NCI-H460 (cell line): ENCODE measurements at places on chromosomes 2 and 18.
A peak's percentile ranks its signal among the peaks of the same experiment; 100 is the strongest.

- no peak for DNase-seq
Measured at GRCh38 chr2:144071461-144071860, 448.5 kb downstream of the ZEB2 start.

DNA sequence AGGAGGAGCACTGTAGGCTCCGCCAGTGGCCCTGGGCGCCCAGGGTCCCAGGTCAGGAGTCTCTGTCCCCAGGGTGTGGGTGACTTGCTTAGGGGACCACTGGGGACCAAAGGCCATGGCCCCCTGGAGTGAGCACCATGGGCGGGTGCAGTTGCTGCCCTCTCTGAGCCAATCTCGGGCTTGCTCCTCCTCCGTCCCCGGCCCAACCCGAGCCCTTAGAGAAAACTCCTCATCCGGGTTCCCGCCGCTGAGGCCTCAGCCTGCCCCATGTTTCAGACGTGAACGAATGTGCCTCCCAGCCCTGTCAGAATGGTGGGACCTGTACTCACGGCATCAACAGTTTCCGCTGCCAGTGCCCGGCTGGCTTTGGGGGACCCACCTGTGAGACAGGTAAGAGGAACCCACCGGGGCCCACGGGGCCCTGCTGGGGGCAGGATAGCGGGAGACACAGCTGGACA is 38.6 kb downstream of the SNED1 start:
- no peak for DNase-seq

DNA sequence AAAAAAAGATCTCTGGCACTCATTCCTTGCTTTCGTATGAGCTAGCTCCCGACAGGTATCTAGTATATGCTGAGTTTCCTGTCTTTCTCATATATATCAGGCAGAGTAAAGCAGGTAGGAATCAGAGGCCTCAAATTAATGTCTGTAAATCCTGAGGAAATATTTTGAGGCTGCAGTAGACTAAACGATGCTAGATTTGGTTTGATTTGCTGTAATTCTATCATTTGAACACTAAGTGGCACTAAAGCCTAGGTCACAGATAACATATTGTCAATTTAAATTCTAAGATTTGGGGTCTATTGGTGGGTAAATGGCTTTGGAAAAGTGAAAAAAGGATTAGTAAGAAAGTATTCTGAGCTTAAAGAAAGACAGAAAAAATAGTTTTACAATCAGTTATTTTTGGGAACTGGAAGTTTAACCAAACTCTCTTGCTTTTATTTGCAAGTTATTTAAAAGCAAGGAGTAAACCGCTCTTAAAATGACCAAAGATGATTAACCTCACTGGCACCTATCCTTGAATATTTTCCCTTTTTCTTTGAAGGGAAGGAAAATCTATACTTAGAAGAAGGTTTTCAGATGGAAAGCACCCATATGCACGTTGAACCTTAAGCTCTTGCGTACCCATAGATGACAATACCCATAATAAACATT is 37.6 kb upstream of the SLC4A10 start:
- DNase-seq, result peak; percentile 35

DNA sequence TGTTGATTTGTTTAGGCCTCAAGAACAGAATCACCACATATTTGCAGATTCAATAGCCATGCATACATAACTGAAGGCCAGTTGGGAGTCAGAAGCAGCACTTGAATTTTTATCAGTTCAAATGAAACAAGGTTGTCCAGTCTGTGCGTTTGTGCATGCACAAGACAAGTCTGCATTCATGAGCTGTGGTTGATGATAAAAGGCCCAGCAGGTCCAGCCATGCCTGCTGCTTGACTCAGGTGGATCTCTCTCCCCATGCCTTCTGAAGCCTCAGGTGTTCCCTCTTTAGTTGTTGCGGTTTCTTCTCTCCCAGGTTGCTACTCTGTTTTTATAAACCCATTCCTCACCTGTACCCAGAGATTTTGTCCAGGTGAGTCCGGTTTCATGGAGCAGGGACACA is 124.5 kb downstream of the CCDC102B start:
- no peak for DNase-seq

DNA sequence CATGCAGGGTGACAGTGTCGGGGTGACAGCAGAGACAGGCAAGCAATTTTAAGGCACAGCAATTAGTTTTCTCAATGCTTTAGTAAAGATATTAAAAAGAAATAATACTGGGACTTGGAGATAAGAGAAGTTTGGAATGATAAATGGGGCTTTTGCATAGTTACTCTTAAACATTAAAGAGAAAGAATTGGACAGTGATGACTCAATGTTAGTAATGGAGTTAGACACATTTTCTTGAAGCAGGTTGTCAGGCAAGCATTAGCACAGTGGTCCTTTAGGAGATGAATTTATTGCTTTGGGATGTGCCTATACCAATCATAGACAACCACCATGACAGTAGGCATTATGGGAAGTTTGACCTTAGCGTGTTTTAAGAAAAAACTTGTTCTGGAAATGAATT is 228.3 kb upstream of the RAB12 start:
- no peak for DNase-seq

- no peak for DNase-seq
Measured at GRCh38 chr18:50065527-50065926, 129.4 kb downstream of the MYO5B start.

GRCh38 chr2:186879312-186879711 is 30.3 kb upstream of the ZSWIM2 start:
- DNase-seq, result no peak

DNA sequence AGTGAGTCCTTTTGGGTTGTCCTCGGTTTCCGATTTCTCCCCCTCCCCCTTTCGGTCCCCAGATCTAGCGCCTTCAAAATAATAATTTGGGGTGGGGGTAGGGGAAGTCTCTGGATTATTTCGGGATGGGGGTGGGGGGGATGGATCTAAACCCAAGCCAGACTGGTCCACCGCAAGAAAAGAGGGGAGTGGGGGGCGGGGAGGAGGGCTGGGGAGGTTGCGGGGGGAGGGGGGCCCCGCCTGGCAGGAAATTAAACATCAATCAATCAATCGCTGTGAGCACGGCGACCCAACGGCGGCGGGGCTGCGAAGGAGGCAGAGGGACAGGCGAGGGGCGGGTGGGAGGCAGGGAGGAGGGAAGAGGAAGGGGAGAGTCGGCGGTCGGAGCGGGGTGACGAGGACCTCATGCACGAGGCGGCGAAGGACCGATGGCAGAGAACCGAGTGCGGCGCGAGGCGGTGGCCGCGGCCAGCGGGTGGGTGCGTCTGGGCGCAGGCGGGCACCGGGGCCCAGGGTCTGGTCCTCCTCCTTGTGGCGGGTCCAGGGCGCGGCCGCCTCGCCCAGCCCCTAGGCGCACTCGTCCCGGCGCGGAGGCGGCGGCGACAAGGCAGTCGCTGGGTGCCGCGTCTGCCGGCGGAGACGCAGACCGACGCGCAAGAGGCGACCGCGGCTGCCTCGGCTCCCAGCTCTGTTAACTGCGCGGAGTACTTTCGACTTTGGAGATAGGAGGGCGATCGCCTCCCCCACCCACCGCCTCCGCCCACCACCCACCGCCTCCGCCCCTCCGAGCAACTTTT is 468 bp upstream of the SATB2 start:
- DNase-seq, result no peak

DNA sequence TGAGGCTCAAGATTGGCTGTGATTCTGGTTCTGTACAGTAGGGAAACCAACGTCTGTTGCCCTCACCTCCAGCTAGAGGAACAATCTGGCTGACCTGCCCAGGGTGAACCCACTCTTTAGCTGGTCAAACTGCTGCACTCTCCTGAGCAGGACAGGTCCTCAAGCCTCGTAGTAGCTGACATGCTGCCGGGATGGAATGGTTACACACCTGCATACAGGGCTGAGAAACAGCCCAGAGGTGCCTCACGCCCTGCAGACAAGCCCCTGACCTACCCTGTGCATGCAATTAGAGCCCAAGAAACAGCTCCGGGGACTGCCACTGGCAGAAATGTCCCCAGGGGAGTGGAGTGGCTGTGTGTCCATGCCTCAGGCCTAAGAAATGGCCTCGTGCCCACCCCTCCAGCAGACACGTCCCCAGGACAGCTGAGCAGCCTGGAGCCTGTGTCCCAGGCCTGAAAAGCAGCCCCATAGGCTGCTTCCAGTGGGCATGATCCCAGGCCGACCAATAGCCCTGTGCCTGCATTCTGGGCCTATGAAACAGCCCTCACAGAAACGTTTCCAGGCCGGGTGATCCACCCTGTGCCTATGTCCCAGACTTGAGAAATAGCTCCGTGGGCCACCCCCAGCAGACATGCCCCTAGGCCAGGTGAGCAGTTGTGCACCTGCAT is 25.4 kb downstream of the BOLL start:
- no peak for DNase-seq

DNA sequence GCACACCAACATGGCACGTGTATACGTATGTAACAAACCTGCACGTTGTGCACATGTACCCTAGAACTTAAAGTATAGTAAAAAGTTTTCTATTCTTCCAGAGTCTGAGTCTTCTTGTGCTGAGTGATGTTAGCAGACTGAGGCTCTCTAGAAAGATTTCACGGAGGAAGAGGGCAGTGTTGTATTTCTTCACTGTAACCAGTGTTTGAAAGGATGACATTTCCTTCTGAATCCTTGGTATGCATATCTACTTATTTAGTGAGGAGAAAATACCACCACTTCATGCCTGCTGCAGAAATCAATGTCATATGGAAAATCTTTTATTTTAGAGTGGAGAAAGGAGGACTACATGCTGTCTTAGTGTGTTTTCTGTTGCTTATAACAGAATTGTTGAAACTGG is 357.1 kb downstream of the CCDC85A start:
- DNase-seq, result no peak

DNA sequence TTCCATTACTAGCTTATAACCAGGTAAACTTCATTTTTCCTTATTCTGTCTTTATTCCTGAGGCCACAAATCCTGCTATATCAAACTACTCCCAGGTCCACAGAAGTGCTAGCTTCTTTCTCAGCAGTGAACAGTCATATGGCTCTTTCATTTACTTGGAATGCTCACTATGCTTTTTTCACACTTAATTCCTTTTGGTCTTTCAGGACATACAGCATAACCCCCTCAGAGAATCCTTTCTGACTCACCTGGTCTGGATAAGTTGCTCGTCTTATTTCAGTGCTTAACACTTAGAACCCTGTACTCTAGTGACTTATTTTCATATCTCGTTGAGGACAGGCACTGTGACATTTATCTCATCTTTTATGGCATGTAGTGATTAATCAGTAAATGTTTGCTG is 325.0 kb upstream of the UBE2E3 start:
- no peak for DNase-seq

DNA sequence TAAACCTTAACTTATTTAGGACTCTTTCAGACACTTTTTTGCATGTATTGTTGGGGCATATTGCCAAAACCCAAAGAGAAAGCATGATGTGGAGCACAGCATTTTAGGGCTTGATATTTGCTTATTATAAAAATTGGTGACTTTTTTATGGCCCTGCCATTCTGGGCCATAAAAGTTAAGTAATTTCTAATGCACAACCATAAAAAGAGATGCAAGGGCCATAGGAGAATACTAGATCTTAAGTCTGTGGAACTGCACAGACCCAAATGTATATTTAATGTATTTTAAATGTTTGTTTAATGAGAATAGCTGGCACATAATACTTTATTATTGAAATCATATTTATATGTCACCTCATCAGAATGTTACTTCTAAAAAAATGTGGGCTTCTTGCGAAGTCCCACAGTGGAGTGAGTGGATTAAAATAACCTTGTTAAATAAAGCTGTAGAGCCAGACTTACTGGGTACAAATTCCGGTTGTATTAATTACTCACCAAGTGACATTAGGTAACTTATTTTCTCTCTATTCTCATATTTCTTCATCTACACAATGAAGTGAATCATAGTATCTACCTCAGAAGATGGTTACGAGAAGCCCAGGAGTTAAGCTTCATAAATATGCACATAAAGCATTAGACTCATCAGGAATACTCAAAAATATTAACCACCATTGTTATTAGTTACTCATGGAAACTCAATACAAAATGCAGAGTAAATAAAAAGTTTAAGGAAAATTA is 52.2 kb downstream of the HNMT start:
- DNase-seq, result no peak

DNA sequence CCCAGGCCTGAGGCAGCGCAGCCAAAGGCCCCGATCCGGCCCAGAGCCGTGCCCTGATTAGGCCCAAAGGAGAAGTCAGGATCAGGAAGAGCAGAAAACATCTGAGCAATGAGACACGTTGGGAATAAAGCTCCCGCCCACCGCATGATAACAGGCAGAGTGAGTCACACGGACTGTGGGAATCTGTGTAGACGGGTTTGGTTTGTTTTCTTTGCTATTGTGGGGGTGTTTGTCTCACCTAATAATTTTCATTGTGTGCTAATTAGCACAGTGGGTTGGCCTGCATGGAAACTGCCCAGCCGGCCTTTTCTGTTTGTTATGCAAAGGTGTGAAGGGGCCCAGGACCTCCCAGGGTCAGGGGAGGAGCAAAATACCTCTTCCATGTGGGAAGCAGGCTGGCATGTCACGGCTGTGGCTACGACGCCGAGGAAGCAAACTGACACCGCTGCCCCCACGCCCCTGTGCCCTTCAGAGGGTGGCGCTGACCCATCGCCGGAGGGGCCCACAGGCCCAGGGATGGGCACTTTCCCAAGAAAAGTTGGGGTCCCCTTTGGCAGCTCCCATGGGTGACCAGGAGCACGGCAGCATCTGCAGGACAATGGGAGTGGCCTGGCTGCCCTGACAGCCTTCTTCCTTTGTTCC is 68.4 kb upstream of the CTDP1 start:
- DNase-seq, result no peak

DNA sequence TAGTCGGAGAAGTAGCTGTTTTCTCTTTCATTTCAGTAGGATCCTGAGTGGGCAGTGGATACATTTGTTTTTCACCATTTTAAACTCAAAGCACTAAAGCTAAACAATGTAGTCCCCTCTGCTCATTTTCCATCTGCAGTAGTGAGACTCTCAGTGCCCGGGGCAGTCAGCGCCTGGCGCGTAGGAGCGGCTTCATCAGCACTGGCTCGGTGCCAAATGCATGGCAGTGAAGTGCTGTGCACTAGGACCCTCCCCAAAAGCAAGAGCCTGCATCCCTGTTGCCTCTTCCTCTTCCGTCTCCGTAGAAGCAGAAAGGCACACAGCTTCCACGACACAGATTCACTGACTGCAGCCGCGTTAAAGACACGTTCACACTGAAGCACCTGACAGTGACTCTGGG is 19.0 kb upstream of the ESPNL start:
- no peak for DNase-seq

DNA sequence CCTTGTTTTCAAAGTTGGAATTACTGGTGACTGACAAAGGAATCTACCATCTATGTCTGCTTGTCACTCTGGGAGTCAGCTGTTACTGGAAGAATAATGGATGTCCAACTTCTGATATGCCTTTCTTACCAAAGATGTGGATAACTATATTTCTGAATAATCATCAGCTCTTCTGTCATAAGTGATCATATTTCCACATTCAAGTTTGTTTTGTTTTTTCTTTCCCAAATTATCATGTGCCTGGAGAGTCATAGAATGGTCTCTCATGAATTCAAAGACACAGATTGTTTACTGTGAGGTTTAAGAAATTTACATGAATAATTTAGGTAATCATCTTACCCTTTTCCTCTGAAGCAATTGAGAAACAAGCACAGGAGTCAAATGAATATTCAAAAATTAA is 986.7 kb upstream of the CDH2 start:
- DNase-seq, result no peak

DNA sequence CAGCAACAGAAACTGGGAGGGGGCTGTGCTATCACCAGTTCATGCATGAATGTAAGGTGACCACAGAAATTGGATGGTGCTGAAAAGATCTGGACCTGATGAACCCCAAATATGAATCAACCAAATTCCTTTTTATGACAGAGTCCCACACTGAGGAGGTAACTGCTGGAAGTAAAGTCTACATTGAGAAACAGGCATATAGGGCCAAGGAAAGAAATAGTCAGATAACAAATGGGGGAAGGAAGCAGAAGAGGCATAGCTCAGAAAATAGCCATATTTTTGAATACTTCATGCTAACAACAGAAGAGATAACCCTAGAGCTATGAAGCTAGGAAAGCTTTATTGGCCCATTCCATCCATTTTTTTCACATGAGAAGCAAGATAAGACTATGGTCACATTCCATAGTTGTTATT is 25.8 kb downstream of the ZC3H6 start:
- no peak for DNase-seq
